ENCODE measurements at places on chromosomes 2 and 18. TPM values are rescaled to one million over a fixed set of nuclear protein-coding genes. Genes with fewer than 3 reads are reported as not detected.

GRCh38 chr2:213229814-213230213, 54.5 kb upstream of the SPAG16 start:
- no peak overlapping the region for H3K27ac ChIP-seq
- no peaks in the 10 kb centered on the region for H3K27me3 ChIP-seq
- no peak for DNase-seq
- no peaks in the 10 kb centered on the region for H3K4me1 ChIP-seq

DNA sequence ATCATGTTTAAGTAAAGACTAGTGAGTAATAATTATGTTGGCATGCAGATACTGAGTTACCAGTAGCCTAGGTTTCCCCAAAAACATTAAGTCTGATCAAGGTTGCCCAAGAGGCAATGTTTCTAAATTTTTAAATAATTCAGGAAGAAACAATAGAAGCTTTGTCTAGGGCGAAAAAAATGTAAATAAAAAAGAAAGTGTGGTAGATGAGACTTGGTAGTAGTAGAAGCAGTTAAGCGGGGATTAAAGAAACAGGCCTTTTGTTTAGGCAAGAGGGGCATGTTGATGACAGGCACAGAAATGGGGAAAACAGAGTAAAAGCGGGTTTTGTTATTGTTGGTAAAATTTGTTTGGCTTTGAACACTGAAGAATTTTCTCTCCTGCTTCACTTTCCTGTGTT, 97.2 kb downstream of the GULP1 start:
- H3K27me3 ChIP-seq, result no peaks in the 10 kb centered on the region
- no peak overlapping the region for H3K4me3 ChIP-seq
- H3K36me3 ChIP-seq, result no peaks in the 10 kb centered on the region
- H3K4me1 ChIP-seq, result no peaks in the 10 kb centered on the region

DNA sequence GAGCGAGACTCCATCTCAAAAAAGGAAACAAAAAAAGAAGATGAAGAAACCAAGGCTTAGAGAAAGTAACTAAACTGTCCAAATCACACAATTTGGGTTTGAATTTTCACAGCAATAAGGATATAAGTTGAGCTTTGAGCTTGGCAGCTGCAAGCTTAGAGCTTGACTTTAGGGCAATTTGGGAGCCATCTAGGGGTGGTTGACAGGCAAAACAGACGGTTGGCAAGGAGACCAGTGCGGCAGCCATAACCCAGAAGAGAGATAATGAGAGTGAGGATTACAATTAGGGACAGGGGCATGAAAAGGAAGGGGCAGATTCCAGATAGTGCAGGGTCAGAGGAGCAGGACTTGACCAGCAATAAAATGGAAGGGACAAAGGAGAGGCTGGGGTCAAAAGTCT, 382.2 kb upstream of the HNRNPA3 start:
- H3K27ac ChIP-seq, result no peak overlapping the region
- H3K27me3 ChIP-seq, result peaks cover 3% of the 10 kb centered on the region
- DNase-seq, result no peak

GRCh38 chr2:9473985-9474360, 378 bp upstream of the IAH1 start:
- H3K4me1 ChIP-seq, result no peaks in the 10 kb centered on the region
- no peaks in the 10 kb centered on the region for H3K36me3 ChIP-seq
- H3K27ac ChIP-seq, result peak overlapping the region; percentile 83
- DNase-seq, result peak; percentile 47

SCYGR4 gene
- total RNA-seq, result not detected

PSMA8 gene
- total RNA-seq, result not detected

DNA sequence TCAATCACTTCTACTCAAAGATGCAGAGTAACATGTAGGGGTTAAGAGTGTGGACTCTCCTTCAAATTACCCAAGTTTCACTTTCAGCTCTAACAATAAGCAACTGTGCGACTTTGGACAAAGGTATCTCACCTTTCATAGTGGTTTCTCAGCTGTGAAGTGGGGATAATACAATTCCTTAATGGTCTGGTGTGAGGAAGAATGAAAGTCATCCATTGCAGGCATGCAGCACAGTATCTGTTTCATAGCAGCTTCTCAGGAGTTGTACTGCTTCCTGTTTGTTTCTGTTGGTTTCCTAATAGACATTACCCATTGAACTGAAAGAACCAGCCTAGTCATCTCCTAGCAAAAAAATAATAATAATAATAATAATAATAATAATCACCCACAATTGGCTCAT, 74.4 kb downstream of the DDX18 start:
- no peak overlapping the region for H3K27ac ChIP-seq
- H3K36me3 ChIP-seq, result no peaks in the 10 kb centered on the region
- no peak overlapping the region for H3K4me3 ChIP-seq

GRCh38 chr2:24788816-24789215, 4.4 kb downstream of the PTRHD1 start:
- no peaks in the 10 kb centered on the region for H3K27me3 ChIP-seq
- no peak overlapping the region for H3K27ac ChIP-seq

DNA sequence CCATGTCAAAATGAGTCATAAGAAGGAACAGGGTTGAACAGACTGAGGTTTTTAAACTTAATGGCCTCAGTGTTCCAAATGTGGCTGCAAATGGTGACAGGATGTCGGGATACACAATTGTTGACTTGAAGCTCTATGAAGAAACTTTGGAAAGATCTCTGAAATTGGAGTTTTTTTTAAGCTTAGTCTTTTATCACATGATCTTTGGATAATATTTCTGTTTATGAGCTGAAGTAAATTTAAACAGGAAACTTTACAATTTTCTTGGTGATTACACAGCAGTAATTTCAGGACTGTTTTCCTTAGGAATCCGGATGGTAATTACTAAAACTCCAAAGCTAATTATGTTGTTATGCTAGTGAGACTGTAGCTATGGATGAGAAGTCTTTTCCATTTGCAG, 199.1 kb upstream of the NRXN1 start:
- DNase-seq, result no peak
- H3K4me1 ChIP-seq, result no peaks in the 10 kb centered on the region
- H3K36me3 ChIP-seq, result no peaks in the 10 kb centered on the region
- no peak overlapping the region for H3K27ac ChIP-seq

DNA sequence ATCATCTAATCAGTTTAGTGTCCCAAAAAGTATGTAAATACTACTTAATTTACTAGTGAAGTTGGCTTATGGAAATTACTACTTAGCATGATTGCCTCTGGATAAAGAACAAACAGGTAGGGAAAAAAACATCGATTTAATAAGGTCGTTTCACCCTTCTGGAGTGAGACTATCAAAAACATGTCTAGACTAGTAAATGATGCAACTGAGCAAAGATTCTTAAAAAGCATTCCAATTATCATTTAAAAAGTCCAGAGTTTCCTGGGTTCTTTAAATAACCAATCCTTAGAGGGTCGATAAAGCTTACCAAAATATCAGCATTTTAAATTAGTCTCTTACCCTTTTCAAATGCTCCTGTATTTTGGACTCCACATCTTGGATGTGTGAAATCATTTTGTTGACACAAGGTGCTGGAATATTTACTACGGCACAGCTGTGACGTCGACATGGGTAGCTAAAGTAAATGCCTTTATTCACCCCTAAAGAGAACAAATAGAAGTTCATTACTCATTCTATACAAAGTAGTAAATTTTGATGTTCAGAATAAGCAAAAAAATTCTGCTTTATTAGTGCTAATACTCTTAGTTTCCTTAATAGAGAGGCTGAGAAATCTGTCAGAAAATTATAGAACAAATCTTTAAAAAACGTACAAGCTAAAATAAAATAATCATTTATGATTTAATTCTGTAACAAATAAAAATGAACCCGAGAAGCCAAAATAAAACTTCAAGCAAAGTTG, 70.6 kb downstream of the CCDC178 start:
- H3K4me3 ChIP-seq, result no peak overlapping the region
- no peak for DNase-seq
- no peak overlapping the region for H3K27ac ChIP-seq
- H3K4me1 ChIP-seq, result no peaks in the 10 kb centered on the region
- no peaks in the 10 kb centered on the region for H3K36me3 ChIP-seq

DNA sequence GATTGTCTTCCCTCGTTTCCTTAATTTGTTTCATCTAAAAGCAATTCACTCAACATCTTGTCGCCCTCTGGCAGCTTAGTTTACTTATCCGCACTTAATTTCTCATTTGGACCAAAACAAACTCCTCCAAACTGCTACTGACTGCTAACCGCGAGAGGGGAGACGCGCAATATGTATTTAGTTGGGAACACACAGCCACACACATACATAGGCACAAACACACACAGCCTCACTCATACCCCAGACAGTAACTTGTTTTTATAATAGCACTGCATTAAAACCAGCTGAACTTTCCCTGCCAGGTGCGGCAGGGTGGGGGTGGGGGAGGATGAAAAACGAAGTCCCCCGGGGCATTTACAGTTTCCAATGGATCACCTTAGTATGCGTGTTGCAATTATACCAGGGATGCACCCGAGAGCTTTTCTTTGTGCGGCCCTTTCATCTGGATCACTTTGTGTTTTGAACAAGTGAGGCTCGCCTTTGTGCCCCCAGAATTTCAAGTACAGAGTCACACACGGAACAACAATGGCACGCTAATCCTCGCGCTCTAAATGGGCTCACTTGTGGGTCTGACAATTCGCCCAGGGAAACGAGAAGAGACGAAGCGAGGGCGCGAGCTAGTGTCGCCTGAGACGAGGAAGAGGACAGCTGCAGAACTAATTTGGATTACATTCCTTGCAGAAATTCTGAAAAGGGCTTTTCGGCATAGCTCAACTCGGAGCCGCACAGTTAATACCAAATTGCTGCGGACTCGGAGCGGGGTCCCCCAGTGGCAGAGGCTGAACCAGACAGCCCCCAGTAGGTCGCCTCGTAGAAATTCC, 2.4 kb downstream of the ERBB4 start:
- H3K27me3 ChIP-seq, result peaks cover 48% of the 10 kb centered on the region
- no peaks in the 10 kb centered on the region for H3K36me3 ChIP-seq
- peaks cover 4% of the 10 kb centered on the region for H3K4me1 ChIP-seq
- H3K27ac ChIP-seq, result no peak overlapping the region
- DNase-seq, result no peak

- peak; percentile 18 for DNase-seq
- H3K4me3 ChIP-seq, result no peak overlapping the region
Observed at GRCh38 chr2:221204699-221205098, 367.4 kb downstream of the EPHA4 start.

DNA sequence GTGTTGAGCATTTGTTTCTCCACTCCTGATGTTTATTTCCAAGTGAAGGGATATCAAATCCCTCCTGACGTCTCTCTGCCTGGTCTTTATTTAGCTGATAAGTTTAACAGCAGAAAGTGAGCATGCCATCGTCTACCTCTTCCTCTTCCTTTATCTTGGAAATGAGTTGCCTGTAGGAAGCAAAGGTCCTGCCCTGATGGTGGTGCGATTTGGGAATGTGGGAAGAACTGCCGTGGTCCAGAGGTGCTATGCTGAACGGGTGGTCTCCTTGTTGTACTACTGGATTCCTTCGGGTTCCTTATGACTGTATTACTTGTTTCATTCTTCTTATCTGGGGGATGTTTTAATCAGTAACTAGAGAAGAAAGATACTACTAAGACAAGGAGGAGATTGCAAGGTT, 217.5 kb downstream of the PMAIP1 start:
- H3K36me3 ChIP-seq, result no peaks in the 10 kb centered on the region
- peaks cover 4% of the 10 kb centered on the region for H3K4me1 ChIP-seq
- DNase-seq, result no peak

SEMA4C gene
- 37.5 TPM for total RNA-seq

- peak overlapping the region; percentile 29 for H3K27ac ChIP-seq
- DNase-seq, result peak; percentile 48
- no peaks in the 10 kb centered on the region for H3K27me3 ChIP-seq
- H3K4me1 ChIP-seq, result peaks cover 29% of the 10 kb centered on the region
- H3K36me3 ChIP-seq, result no peaks in the 10 kb centered on the region
- H3K4me3 ChIP-seq, result no peak overlapping the region
Observed at GRCh38 chr2:164826293-164827243, 15.1 kb downstream of the COBLL1 start.

- no peak overlapping the region for H3K4me3 ChIP-seq
Observed at GRCh38 chr2:44651974-44652373, 289.5 kb upstream of the SIX3 start.
